ENCODE measurements at places on chromosomes 12 and 14. TPM values are rescaled to one million over a fixed set of nuclear protein-coding genes. Genes with fewer than 3 reads are reported as not detected.

- DNase-seq = no peak
Measured at GRCh38 chr14:68305738-68306137, 486.2 kb downstream of the RAD51B start.

The CNTN1 gene
- total RNA-seq = 0.57 TPM

DNA sequence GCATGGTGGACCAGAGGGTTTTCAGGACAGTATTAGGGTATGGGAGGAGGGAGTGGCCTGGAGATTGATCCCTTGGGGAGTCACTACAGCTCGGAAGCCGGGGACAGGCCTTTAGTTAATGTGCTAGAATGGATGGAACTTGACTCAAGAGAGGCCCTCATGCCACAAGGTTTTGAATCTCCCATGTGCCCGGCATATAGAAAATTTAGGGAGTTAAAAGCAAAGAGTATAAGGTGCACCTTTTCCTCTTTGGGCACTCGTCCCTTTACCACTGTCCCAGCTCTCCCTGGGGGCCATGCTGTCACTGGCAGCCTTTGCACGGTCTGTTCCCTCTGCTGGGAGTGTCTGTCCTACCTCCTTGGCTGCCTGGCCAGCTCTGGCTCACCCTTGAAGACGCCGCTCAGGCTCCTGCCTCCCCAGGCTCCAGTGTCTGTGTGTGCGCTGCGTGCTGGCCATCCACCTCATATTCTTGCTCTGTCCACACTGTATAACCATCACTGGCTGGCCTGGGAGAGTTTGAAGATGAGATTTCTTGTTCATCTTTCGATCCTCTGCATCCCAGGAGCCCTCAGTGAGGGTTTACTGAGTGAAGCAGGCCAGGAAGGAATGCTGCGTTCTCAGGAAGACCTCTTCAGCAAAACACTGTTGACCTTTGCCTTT lies 161.3 kb downstream of the ZFP36L1 start:
- peak; percentile 51 for DNase-seq

DNA sequence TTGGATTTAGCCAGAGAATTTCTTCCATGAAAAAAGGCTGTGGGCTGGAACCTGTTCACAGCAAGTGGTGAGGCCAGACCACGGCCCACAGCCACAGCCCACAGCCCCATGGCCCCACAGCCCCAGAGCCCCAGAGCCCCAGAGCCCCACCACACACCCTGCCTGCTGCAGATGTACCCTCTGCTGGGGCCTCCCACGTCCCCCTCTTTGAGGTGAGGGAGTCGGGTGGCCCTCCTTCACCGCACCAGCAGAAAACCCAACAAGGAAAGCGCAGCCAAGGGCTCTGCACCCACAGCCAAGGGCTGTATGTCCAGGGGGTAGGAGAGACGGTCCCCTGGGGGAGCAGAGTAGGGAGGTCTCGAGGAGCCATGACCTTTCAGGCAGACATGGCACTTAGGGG lies 327.5 kb upstream of the DIO3 start:
- no peak for DNase-seq

The VSIG10 gene
- total RNA-seq = 12.6 TPM

- no peak for DNase-seq
Measured at GRCh38 chr12:2675776-2676175, 119.0 kb upstream of the FKBP4 start.

The TRPV4 gene
- total RNA-seq = 0.25 TPM

Measured in left ventricle myocardium superior (tissue), 1 donor.